ENCODE measurements at places on chromosomes 2 and 18.
A peak's percentile ranks its signal among the peaks of the same experiment; 100 is the strongest.

- DNase-seq: no peak
These were observed 457.3 kb downstream of the ADCYAP1 start for GRCh38 chr18:1361936-1362335.

DNA sequence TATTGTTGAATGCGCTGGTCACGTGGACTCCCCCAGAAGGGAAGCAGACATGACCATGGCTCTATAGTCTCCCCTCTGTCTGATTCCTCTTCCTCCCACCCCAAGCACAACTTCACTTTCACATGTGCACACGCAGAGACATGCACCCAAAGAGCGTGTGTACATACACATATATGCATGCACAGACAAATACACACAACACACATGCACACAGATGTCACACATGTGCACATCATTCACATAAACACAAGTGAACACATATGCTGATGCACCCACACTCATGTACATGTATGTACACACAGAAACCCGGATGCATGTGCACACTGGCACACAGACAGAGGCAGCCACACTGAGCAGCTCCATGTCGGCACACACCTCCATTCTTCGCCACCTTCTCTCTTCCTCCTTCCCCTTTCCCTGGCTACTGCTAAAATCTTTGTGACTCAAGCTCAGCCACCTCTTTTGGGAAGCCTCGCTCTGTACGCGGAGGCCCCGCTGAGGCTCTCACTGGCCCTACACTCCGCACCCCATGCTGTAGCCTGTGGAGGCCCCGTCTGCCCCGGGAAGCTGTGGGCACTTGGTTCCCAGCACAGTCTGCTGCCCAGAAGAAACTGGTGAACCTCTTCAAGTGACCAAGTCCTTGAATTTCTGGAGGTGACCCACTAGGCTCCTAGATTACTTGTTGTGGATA, 101.6 kb upstream of the TEX51 start:
- DNase-seq: no peak

DNA sequence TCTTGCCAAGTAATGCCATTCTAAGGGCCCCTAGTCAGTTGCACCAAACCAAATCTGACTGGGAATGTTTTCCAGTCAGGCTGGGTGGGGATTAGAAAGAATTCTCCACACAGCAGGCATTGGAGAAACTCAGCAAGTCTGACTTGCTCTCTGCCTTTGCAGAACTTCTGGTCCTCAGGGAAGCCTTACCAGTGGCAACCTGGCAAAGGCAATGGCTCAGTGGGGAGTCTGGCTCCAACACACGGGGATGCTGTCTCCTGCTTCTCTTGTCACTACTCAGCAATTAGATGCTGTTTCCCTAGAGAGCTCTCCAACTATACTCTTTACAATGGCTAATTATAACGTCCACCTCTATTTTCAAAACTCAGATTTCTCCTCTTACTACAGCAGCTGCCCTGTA, 810.7 kb downstream of the LRRTM4 start:
- no peak for DNase-seq

GRCh38 chr18:50819027-50819727, 639 bp downstream of the MRO start:
- peak; percentile 54 for DNase-seq

GRCh38 chr2:175005733-175006264, 618 bp upstream of the CHN1 start:
- DNase-seq: no peak

DNA sequence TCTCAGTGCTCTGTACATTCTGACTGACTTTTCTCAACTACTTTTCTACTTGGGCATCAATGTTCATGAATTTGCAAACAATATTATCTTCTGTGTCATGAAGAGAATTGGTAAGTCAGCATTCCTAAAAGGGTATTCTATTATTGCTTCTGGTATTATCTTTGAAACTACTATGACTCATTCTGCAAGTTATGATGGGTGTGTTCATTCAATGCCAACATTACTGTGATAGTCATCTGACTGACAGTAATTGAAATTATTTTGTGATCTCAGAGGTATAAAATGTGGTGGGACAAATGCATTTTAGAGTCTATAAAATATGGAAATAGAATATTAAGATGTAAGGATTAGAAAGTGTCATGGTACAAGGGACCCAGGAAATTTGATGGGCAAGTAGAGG, 736.0 kb upstream of the CELF4 start:
- no peak for DNase-seq

- no peak for DNase-seq
These were observed 143.2 kb downstream of the DDX1 start for GRCh38 chr2:15734674-15735483.

GRCh38 chr2:25445464-25445863, 103.7 kb upstream of the DNMT3A start:
- no peak for DNase-seq

DNA sequence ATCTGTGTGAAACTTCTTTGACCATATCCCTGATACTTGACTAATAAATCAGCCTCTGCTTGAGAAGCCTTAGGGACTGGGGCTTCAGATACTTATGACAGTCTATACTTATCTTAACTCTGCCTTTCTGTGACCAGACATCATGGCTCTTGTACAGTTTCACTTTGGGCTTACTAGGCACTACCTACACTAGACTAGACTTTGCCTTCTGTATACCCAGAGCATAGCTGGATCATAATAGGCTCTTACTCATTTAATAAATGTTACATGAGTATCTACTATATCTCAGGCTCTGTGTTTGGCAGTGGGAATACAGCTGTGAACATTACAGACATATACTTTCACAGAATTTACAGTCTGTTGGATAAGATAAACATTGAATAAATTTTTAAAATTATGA, 9.0 kb downstream of the UGP2 start:
- DNase-seq: no peak

GRCh38 chr2:45583977-45584376, 27.1 kb downstream of the SRBD1 start:
- DNase-seq: no peak

DNA sequence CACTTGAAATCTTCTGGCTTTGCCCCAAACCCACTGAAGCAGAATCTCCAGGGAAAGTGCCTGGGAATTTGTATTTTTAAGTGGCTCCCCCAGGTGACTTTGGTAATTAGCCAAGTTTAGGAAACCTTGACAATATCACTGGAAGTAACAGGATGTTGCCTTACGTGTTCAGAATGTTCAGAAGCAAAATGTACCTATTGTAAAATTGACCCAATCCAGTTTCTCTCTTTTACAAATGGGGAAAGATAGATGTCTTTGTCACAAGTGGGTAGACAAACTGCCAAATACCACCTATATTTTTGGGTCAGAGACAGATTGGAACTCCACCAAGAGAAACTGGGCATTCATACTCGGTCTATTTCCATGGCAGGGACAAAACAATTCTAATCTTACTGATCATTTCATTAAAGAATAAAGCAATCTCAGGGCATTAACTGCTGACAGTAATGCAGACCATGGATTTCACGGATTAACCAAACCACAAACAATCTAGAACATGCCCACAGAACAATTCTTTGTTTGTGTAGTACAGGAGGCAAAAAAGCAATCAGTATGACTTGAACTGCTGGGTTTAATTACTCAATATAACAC, 255.8 kb downstream of the ERBB4 start:
- DNase-seq: no peak

DNA sequence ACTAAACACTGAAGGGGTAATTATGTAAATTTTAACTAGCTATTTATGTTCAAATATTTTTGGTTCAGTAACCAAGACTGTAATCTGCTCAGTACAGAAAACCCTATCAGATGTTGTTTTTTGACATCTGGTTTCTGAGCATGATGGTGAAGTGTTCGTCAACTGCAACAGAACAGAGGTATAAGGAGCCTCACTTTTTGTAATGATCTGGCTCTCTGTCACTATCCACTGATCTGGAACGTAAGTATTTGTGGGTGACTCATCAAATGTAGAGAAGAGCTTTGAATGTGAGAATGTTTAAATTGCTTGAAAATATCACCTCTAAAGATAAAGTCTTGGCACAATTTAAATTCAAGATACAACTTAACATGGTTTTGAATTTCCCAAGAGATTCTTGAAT, 213.6 kb upstream of the FAM98A start:
- no peak for DNase-seq

GRCh38 chr2:234912437-234912836, 39.4 kb upstream of the SH3BP4 start:
- DNase-seq: no peak

GRCh38 chr2:12451726-12452125, 265.0 kb upstream of the TRIB2 start:
- DNase-seq: no peak

GRCh38 chr2:140472676-140473075, 1658.1 kb downstream of the LRP1B start:
- DNase-seq: no peak

DNA sequence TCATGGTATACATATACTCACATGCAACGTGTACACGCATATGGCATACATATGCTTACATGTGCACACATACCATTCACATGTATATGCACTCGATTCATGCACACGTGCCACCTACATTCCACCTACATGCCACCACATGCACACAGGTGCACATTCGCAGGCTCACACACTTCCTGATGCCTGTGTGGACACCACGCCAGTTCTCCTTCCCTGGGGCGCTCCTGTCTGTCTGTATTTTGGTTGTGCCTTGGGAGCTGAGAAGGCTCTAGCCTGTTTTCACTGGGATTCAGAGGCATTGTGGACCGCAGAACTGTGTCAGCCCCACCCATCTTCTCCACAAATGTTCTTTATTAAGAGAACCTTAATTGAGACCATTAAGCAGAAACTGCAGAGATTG, 96.6 kb upstream of the CTDP1 start:
- DNase-seq: no peak

- DNase-seq: peak; percentile 45
These were observed at the start of gene DLGAP1 for GRCh38 chr18:4455113-4455811. DLGAP1 (minus strand) TSS chr18:4455307.

DNA sequence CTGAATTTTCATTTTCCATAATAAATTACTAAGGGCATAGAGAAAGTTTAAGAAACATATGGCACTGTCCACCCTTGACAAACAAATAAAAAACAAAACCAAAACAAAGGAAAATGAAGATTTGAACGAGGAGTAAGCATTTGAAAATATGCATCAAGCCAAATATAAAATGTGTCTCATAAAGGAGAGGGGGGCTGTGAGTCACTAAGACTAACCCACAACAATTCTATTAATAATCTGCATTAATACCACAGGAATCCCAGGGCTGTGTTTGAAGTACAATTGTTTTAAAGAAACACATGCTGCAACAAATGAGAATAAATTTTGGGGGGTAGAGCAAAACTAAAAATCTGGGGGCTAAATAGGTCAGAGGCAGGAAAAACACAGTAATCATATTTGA, 53.8 kb upstream of the STK17B start:
- DNase-seq: no peak

DNA sequence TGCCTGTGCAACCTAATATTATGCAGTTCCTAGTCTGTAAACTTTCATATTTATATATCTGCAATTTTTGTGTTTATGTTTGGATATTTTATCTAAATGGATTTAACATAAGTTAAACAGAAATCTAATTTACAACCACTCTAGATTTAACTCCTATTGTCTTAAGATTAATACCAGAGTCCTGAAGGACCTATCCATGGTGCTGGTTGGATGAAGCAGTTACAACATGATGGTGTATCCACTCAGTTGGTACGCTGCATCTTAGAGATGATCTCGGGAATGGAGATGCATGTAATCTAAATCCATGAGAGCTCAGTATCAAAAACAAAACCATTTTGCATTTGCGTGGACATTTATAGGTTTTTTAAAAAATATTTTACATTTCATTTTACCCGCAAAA, 745.9 kb upstream of the SLC8A1 start:
- no peak for DNase-seq

DNA sequence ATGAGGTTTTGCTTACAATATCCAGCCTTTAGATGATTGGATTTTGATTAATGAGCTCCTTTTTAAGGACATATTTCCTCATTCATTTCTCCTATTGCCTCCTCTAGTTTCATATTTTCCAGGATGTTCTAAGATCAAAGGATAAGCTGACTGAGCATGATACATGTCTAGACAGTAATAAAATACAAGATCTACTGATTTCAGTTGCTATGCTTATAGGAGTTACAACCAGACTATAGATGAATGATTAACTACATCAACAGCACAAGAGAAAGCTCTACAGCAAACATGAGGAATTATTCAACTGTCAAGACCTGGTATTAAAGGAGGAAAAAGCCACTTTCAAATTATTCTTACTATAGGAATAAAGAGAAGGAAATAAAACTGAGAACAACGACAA, 85.0 kb upstream of the LINC00305 start:
- DNase-seq: no peak

GRCh38 chr2:5521461-5521860, 170.7 kb upstream of the SOX11 start:
- no peak for DNase-seq

DNA sequence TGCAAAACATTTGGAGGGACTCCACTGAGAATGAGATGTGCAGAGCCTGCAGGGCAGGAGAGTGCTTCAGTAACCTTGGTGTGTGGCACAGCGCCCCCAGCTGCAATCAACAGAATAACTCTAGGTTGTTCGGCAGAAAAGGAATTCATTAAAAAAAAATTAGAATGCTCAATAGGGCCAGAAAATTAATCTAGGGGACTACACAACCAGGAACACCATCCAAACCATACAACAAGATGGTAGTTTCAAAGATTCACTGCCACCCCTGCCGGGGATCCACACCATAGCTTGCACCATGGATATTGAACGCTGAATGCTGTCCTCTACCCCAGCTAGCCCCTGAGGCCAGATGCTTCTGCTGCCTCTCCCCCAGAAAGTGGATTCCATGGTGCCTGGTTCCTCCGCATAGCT, 50.1 kb downstream of the THUMPD2 start:
- no peak for DNase-seq

GRCh38 chr18:7470503-7470902, 96.6 kb upstream of the PTPRM start:
- no peak for DNase-seq

DNA sequence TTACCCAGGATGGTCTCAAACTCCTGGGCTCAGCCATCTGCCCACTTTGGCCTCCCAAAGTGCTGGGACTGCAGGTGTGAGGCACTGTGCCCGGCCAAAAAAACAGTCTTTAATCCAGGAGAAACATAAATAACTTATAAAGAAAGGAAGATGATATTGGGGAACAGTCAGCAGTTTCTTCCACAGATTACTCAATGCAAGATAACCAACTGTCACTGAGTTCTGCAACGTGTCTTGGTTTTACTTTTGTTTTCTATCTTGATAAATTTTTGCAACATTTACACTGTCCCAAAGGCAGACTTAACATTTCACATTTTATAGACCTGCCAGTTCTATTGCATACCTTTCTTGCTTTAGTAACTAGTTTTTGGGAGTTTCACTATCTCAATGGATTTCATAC, 71.1 kb downstream of the ANKRD44 start:
- DNase-seq: no peak

Data from left colon (tissue), 2 donors.